Cardiac fibroblast (primary cell): ENCODE measurements at places on chromosomes 7 and 10.

DNA sequence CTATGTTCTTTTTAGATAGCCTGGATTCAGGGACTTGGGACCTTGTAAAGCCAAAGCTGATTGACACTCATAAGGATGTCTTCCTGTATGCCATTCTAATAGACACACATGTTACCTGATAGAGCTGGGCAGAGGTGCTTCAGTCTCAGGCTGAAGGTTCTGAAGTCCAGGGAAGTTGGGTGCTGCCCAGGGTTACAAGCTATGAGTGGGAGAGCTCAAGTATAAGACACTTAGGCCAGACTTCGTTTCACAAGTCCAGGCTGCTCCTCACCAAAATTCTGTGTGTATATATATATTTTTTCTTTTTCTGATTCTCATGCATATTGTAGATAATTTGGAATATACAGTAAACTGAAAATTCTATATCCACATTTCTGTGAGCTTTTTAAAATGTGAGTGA, 144.2 kb downstream of the HDAC9 start:
- no peak for DNase-seq

DNA sequence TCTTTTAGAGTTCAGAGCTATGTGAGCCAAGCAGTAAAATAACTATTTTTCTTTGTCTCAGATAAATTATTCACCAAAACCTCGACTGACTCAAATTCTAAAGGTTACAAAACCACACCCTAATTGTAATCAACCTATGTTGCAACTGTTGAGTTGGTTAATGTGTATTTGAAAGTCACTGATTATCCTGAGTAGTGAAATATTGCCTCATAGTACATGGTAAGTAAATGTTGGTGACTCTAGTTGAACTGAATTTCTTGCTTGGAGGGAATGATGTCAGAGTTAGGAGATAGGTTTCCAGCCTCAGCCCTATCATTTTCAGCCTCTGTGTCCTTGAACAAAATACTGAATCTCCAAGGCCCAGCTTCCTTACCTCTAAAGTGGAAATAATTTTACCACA, 3.0 kb upstream of the CYP2C18 start:
- DNase-seq = peak; percentile 1

- DNase-seq = no peak
Measured at GRCh38 chr10:21424459-21424861, 101.0 kb downstream of the SKIDA1 start.

DNA sequence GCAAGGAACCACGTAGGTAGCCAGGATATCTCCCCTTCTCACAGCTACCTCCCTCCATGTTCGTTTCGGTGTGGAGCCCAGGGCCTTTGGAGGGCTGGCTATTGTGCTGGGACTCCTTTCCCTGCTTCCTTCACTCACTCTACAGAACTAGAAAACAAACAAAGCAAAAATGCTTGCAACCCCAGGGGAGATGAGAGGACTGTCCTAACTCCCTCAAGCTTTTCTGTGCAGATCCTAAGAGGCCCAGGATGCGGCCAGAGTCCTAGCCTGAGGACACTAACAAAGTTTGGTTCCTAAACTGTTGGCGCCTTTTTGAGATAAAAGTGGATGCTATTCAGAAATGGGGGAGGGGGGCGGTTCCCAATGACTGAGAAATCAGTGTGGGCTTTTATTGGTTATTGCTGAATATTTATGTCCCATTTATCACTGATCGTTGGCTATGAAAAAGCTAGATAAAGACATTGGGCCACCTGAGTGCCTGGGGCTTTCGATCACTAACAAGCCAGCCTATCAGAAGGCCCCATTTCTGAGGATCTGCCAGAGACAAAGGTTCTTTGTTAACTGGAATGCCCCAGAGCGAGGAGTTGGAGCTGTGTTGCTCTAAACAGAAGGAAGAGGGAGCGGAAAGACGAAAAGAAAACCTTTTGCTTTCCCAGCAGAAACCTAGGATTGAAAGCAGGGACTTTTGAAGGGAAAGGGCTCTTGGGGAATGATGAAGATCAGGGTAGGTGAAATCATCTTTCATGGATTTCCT, 95.2 kb upstream of the EGR2 start:
- no peak for DNase-seq

GRCh38 chr10:131485732-131486131, 174.2 kb upstream of the TCERG1L start:
- no peak for DNase-seq

GRCh38 chr7:96826089-96826488, 116.4 kb upstream of the SEM1 start:
- peak; percentile 8 for DNase-seq

GRCh38 chr10:8049865-8050555, 4.5 kb upstream of the GATA3 start:
- peak; percentile 25 for DNase-seq

DNA sequence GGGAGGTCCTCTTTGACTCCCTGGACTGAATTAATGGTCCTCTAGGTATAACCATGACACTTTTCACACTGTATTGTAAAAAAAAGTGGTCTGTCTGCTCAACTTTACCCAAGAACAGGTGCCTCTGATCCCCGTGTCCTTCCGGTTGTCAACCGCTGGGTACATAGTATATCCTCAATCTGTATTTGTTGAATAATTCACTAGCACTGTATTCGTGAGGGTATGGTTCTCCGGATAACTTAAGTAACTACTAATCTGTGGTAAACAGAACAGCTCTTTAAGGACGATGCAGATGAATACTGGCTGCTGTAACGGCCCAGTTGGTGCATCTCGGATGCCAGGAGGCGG, 472 bp upstream of the ADAM22 start:
- no peak for DNase-seq
